C1 segment of cervical spinal cord (tissue), 14 donors: ENCODE measurements at places on chromosomes 1 and 21.

- no peak for DNase-seq
Observed at GRCh38 chr1:46517010-46517600, 27.5 kb downstream of the DMBX1 start.

GRCh38 chr1:240239309-240239708, 147.6 kb downstream of the FMN2 start:
- no peak for DNase-seq

- no peak for DNase-seq
Observed at GRCh38 chr1:145849356-145850160, 4.1 kb downstream of the NUDT17 start.

DNA sequence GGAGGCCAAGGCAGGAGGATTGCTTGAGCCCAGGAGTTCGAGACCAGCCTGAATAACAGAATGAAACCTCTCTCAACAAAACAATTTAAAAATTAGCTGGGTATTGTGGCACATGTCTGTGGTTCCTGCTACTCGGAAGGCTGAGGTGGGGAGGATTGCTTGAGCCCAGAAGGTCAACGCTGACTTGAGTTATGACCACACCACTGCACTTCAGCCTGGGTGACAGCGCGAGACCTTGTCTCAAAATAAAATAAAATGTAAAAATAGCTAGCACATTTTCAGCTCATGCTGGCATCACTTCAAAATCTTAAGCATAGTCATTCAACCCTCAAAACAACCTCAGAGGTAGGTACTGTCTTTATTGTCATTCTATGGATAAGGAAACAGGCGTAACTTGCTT, 6.4 kb downstream of the JAK1 start:
- DNase-seq = no peak

GRCh38 chr1:185670187-185670627, 64.0 kb upstream of the HMCN1 start:
- DNase-seq = no peak

GRCh38 chr1:114164840-114165543, 11.3 kb upstream of the SYT6 start:
- DNase-seq = no peak
